Activated CD4-positive, alpha-beta T cell treated with anti-CD3 and anti-CD28 coated beads, Interleukin-2, amount 10 ng/mL, durations not matched to agents 7 days and 5 days (primary cell): ENCODE measurements at places on chromosomes 4 and X.

DNA sequence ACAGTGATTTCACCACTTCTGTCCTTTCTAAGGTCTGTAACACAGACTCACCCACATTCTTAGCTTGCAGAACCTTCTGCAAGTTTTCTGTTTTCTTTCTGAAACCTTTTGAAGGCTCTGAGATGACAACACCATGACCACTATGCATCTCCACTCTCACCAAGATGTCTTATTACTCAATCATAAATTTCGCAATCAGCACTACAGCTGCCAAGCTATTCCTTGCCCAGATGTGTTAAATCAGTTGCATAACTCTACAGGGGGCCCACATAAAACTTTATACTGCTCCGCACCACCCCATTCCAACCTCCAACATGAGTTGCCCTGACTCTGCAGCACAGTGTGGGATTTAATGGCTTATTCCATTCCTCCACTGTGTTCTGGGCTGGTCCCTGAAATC is 229.9 kb downstream of the COL25A1 start:
- DNase-seq = no peak
- H3K36me3 ChIP-seq = no peaks in the 10 kb centered on the region
- no peaks in the 10 kb centered on the region for H3K4me1 ChIP-seq
- H3K27ac ChIP-seq = no peak overlapping the region

GRCh38 chrX:109841257-109841656 is 108.2 kb upstream of the ACSL4 start:
- H3K27me3 ChIP-seq = no peaks in the 10 kb centered on the region
- H3K27ac ChIP-seq = no peak overlapping the region
- no peak for DNase-seq
- peaks cover 2% of the 10 kb centered on the region for H3K4me1 ChIP-seq

- no peaks in the 10 kb centered on the region for H3K27me3 ChIP-seq
- DNase-seq = no peak
- peaks cover 5% of the 10 kb centered on the region for H3K36me3 ChIP-seq
- H3K27ac ChIP-seq = no peak overlapping the region
- no peak overlapping the region for H3K4me3 ChIP-seq
Observed at GRCh38 chrX:155065035-155065734, 5.8 kb downstream of the CMC4 start.

DNA sequence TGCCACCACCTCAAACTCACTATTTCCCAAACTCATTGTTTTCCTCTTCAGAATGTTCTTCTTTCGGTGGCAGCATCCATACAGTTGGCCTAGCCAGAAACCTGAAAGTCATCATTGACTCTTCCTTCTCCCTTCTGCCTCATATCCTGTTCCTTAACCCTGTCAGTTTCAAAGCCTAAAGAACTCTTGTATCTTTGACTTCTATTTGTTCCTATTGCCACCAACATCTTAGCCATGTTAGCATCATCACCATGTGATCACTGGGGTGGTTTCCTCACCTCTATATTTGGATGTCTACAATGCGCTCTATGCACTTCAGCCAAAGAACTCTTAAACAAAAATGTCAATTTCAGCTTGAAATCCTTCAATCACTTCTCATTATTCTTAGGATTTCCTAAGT is 29.0 kb downstream of the DDX60L start:
- H3K4me3 ChIP-seq = no peak overlapping the region
- DNase-seq = no peak
- H3K27ac ChIP-seq = peak overlapping the region; percentile 55
- peaks cover 31% of the 10 kb centered on the region for H3K4me1 ChIP-seq

DNA sequence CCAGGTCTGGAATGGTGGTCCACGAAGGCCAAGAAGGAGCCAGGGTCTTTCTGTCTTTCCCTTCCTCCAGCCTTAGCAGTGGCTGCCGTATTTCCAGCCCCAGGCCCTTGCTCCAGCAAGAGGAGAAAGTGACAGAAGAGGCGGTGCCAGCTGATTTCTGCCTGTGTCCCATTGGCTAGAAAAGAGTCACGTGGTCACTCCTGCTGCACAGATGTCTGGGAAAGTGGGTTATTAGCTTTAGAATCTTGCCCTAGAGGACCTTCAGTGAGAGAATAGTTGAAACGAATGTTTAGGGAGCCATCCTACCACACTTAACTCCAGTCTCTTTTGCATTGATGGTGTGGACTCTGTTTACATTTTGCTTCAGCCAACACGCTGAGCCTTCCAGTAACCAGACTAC is 99.3 kb upstream of the BCOR start:
- DNase-seq = no peak
- H3K4me1 ChIP-seq = peaks cover 10% of the 10 kb centered on the region
- H3K36me3 ChIP-seq = no peaks in the 10 kb centered on the region
- H3K27me3 ChIP-seq = no peaks in the 10 kb centered on the region

- no peaks in the 10 kb centered on the region for H3K27me3 ChIP-seq
- H3K4me1 ChIP-seq = no peaks in the 10 kb centered on the region
- DNase-seq = no peak
- no peaks in the 10 kb centered on the region for H3K36me3 ChIP-seq
Observed at GRCh38 chr4:111689214-111689613, 456.0 kb upstream of the FAM241A start.

- DNase-seq = no peak
- peaks cover 41% of the 10 kb centered on the region for H3K4me1 ChIP-seq
- H3K36me3 ChIP-seq = peaks cover 22% of the 10 kb centered on the region
- H3K27ac ChIP-seq = peak overlapping the region; percentile 28
- no peaks in the 10 kb centered on the region for H3K27me3 ChIP-seq
Observed at GRCh38 chr4:77790146-77790545, 29.0 kb downstream of the CNOT6L start.

GRCh38 chrX:47351706-47352105 is 18.7 kb upstream of the ZNF157 start:
- H3K4me1 ChIP-seq = no peaks in the 10 kb centered on the region
- H3K27ac ChIP-seq = no peak overlapping the region
- DNase-seq = no peak
- no peak overlapping the region for H3K4me3 ChIP-seq

GRCh38 chrX:49106930-49107329 is 16.6 kb downstream of the GPKOW start:
- no peaks in the 10 kb centered on the region for H3K27me3 ChIP-seq
- peaks cover 3% of the 10 kb centered on the region for H3K4me1 ChIP-seq
- no peak for DNase-seq
- H3K4me3 ChIP-seq = no peak overlapping the region
- H3K27ac ChIP-seq = peak overlapping the region; percentile 27
- H3K36me3 ChIP-seq = peaks cover 4% of the 10 kb centered on the region

DNA sequence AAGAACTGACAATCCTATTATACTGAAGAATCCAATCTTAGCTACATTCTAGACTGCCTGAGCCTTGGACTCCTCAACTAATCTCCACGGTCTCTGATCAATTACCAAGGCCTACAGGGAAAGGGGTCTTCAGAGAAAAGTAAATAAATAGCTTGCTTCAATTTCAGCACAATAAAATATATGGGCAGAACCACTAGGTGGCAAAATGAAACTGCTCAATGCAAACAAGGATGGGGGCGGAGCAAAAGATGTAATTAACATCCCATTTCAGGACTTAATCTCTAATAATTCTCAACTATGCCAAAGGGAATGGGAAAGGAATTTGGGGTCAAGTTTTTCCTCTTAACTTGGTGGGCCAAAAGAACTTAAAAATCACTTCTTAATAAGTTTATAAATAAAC is 78.4 kb upstream of the MAP3K15 start:
- no peak overlapping the region for H3K4me3 ChIP-seq
- H3K4me1 ChIP-seq = peaks cover 9% of the 10 kb centered on the region
- H3K36me3 ChIP-seq = peaks cover 15% of the 10 kb centered on the region
- peak; percentile 39 for DNase-seq
- H3K27ac ChIP-seq = no peak overlapping the region

DNA sequence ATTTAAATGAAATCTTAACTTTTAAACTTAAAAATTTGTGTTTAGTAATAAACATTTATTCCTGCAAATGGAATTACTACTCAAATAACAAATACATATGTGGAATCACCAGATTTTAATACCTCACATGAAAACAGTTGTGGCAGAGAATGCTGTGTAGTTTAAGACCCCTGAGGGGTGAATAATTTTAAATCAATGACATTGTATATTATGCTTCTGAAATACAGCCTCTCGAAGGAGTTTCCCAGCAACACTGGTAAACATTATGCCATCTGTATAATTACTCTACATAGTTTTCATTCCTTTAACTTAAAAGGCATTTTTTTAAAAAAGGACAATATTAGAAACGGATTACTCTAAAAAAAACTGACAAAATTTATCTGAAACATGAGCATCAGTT is 2313.3 kb downstream of the ARAP2 start:
- no peak overlapping the region for H3K4me3 ChIP-seq
- H3K4me1 ChIP-seq = no peaks in the 10 kb centered on the region
- H3K27me3 ChIP-seq = no peaks in the 10 kb centered on the region
- DNase-seq = no peak

- H3K36me3 ChIP-seq = peaks cover 25% of the 10 kb centered on the region
- no peaks in the 10 kb centered on the region for H3K27me3 ChIP-seq
- H3K4me3 ChIP-seq = no peak overlapping the region
Observed at GRCh38 chr4:26941951-26942350, 81.3 kb downstream of the STIM2 start.

- H3K36me3 ChIP-seq = no peaks in the 10 kb centered on the region
- DNase-seq = no peak
- H3K4me1 ChIP-seq = peaks cover 7% of the 10 kb centered on the region
- H3K4me3 ChIP-seq = no peak overlapping the region
Observed at GRCh38 chrX:149073479-149073878, 431.6 kb downstream of the IDS start.

- no peak for DNase-seq
- no peaks in the 10 kb centered on the region for H3K4me1 ChIP-seq
Observed at GRCh38 chrX:44705817-44706551, 137.8 kb upstream of the DUSP21 start.

- peaks cover 36% of the 10 kb centered on the region for H3K4me1 ChIP-seq
- no peak for DNase-seq
- H3K27ac ChIP-seq = no peak overlapping the region
Observed at GRCh38 chr4:78667325-78667724, 108.8 kb upstream of the BMP2K start.

GRCh38 chr4:122728856-122729255 is 3.6 kb upstream of the BBS12 start:
- H3K27ac ChIP-seq = no peak overlapping the region
- DNase-seq = no peak
- H3K27me3 ChIP-seq = peaks cover 7% of the 10 kb centered on the region
- no peak overlapping the region for H3K4me3 ChIP-seq

GRCh38 chr4:54945838-54946237 is 179.6 kb downstream of the KDR start:
- DNase-seq = no peak
- peaks cover 31% of the 10 kb centered on the region for H3K4me1 ChIP-seq
- H3K36me3 ChIP-seq = peaks cover 4% of the 10 kb centered on the region
- no peaks in the 10 kb centered on the region for H3K27me3 ChIP-seq
- no peak overlapping the region for H3K4me3 ChIP-seq

GRCh38 chrX:130100180-130100579 is 10.1 kb downstream of the ELF4 start:
- DNase-seq = no peak
- peaks cover 68% of the 10 kb centered on the region for H3K4me1 ChIP-seq
- H3K27ac ChIP-seq = no peak overlapping the region

DNA sequence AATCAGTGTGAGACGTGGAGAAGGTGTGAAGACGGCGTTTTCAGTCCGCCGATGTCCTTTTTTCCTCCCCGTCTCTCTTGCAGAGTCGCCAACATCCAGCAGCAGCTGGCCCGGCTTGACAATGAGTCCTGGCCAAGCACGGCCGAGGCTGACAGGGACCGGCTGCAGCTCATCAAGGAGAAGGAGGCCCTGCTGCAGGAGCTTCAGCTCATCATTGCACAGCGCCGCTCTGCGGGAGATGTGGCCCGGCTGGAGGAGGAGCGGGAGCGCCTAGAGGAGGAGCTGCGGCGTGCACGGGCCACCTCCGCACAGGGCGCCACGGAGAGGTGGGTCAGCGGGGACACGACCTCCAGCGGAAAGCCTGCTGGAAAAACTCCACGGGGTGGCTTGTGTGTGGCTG is 47.1 kb upstream of the CLCN4 start:
- H3K27me3 ChIP-seq = no peaks in the 10 kb centered on the region
- DNase-seq = no peak
- H3K4me3 ChIP-seq = no peak overlapping the region

GRCh38 chr4:86894455-86894854 is 2.2 kb upstream of the C4orf36 start:
- no peak overlapping the region for H3K27ac ChIP-seq
- H3K27me3 ChIP-seq = peaks cover 22% of the 10 kb centered on the region
- no peak overlapping the region for H3K4me3 ChIP-seq
- H3K36me3 ChIP-seq = no peaks in the 10 kb centered on the region
- DNase-seq = no peak
- H3K4me1 ChIP-seq = peaks cover 15% of the 10 kb centered on the region

- no peaks in the 10 kb centered on the region for H3K4me1 ChIP-seq
- DNase-seq = no peak
- no peaks in the 10 kb centered on the region for H3K36me3 ChIP-seq
- H3K4me3 ChIP-seq = no peak overlapping the region
Observed at GRCh38 chrX:40908026-40908425, 172.7 kb upstream of the MED14 start.

- peaks cover 8% of the 10 kb centered on the region for H3K27me3 ChIP-seq
- H3K36me3 ChIP-seq = no peaks in the 10 kb centered on the region
- no peak overlapping the region for H3K27ac ChIP-seq
- H3K4me3 ChIP-seq = no peak overlapping the region
Observed at GRCh38 chrX:51608766-51609165, 9.9 kb downstream of the CENPVL3 start.

DNA sequence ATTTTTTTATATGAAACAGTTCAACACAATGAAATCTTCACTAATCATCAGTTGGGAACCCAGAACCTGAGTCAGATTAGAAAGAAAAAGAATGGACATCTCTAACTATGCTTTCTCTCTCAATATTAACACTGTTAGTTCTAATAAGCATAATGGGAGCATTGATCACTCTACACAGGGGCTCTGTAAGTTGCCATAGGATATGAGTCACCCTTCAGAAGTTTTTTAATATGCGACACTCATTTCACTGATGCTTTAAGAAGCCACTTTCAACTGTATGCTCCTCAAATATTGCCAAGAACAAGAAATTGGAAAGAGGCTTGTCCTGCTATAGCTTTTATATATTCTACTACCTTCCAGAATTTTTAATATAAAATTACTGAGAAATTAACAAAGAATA is 187.0 kb downstream of the AASDH start:
- H3K4me3 ChIP-seq = no peak overlapping the region
- DNase-seq = no peak
- peaks cover 7% of the 10 kb centered on the region for H3K27me3 ChIP-seq
- H3K4me1 ChIP-seq = no peaks in the 10 kb centered on the region
- no peaks in the 10 kb centered on the region for H3K36me3 ChIP-seq

GRCh38 chr4:57320217-57320616 is 210.0 kb upstream of the IGFBP7 start:
- no peak overlapping the region for H3K4me3 ChIP-seq
- no peaks in the 10 kb centered on the region for H3K4me1 ChIP-seq
- H3K27ac ChIP-seq = no peak overlapping the region
- no peaks in the 10 kb centered on the region for H3K27me3 ChIP-seq
- no peak for DNase-seq
- no peaks in the 10 kb centered on the region for H3K36me3 ChIP-seq
